Fibroblast of lung (primary cell): ENCODE measurements at places on chromosomes 1 and 21. TPM values are rescaled to one million over a fixed set of nuclear protein-coding genes. Genes with fewer than 3 reads are reported as not detected.

Gene FCRL5
- polyA plus RNA-seq = 0.05 TPM in 1 of 2 replicates, not detected in the other

Gene RXFP4
- polyA plus RNA-seq = not detected in 2 replicates

Gene SLC16A1
- polyA plus RNA-seq = 51.3 and 63.3 TPM in 2 replicates

GRCh38 chr1:23957096-23957495 is 2.5 kb upstream of the PNRC2 start:
- DNase-seq = no peak

- peak; percentile 37 for DNase-seq
Measured at GRCh38 chr1:227776331-227776771, 39.1 kb upstream of the PRSS38 start.

DNA sequence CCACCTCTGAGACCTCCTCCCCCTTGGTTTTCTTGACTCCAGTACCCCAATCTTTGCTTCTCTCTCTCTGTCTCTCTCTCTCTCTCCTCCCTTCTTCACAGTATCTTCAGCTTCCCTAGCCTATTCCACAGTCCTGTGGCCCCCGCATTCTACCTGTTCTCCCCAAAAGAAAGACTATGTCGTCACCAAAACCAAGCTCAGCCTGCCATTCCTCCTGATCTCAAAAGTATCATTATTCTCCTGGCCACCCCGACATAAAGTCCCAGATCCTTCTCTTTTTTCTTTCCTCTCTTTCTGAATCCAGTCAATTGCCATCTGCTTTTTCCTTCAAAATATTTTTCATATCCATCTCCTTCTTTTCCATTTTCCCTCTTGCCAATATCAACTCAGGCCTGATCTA is 23.7 kb upstream of the KHDRBS1 start:
- DNase-seq = no peak

Gene GSTM4
- 30.5 and 30.8 TPM in 2 replicates for polyA plus RNA-seq

DNA sequence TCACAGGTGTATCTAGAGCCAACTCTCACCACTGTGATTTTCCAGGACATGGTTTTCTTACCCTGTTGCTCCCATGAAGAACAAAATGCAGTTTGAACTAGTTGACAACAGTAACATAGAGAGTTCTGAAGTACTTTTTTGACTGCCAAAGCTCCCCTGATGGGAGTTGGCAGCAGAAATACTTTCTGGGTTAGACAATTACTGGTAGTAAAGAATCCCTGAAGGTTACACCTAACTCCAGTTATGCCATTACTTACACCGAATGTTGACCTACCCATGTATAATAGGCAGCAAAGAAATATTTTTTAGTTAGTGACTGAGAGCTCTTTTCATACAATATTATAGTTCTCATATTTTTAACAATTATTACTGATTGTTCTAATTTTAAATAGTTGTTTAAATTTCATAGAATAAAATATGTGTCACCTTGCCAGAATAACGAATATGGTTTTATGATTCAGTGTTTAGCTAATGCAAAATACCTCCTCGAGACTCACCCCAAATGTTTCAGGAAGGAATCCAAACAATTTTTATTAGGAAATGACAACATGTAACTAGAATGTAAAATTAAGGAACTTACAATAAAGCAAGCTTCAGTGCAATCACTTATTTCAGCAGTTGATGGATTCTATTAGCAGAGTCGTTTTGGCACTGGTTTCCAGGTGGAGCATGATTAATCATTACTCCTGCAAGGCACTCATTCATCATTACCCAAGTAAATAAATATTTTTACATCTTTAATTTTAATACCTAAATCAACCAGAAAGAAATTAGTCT is 237.6 kb downstream of the MRPL39 start:
- peak; percentile 85 for DNase-seq

Gene PSMB4
- 370 and 426 TPM in 2 replicates for polyA plus RNA-seq

GRCh38 chr1:193929374-193930033 is 743.1 kb upstream of the B3GALT2 start:
- no peak for DNase-seq

Gene CYP4Z1
- polyA plus RNA-seq = not detected in 2 replicates

Gene LCE1F
- not detected in 2 replicates for polyA plus RNA-seq

- DNase-seq = no peak
Measured at GRCh38 chr21:41228958-41229357, 61.0 kb downstream of the BACE2 start.

DNA sequence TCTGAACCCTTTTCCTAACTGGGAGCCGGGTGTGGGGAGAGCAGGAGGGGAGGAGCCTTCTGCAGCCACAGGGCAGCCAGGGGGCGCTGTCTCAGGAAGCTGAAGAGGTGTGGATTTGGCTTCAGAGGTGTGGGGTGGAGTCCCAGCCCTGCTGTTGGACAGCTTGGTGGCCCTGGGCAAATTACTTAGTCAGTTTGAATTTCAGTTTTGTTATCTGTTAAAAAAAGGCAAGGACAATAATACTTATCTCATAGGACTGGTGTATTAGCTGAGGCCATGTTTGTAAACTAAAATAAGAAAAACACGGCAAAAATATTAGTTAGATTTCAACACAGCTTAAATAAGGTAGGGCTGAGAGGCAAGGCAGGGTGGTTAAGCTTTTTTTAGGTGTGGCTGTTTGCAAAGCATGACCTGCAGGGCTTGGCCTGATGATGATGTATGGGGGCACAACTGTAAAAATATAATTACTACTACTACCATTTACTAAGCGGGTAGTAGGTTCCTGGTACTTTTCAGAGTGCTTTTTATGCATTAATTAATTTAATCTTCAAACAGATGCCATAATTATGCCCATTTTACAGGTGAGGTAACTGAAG is 111.8 kb downstream of the PLXNA2 start:
- DNase-seq = peak; percentile 66
